Chondrocyte (in vitro differentiated cells): ENCODE measurements at places on chromosomes 5 and 9. TPM values are rescaled to one million over a fixed set of nuclear protein-coding genes. Genes with fewer than 3 reads are reported as not detected.
A peak's percentile ranks its signal among the peaks of the same experiment; 100 is the strongest.

Gene IL3
- total RNA-seq, result not detected in 3 replicates

Gene CCDC183
- total RNA-seq, result 0.62 to 1.5 TPM (median 1.4 TPM) in 3 replicates

Gene PCA3
- not detected in 3 replicates for total RNA-seq

Gene F12
- total RNA-seq, result 0.99 to 2.1 TPM (median 1.8 TPM) in 3 replicates

Gene TTC1
- 41.1 to 47.8 TPM (median 42.0 TPM) in 3 replicates for total RNA-seq

Gene EIF4E1B
- not detected in 3 replicates for total RNA-seq

Gene SPATA31D4
- total RNA-seq, result not detected in 3 replicates

Gene FXN
- 9.6 to 10.5 TPM (median 9.9 TPM) in 3 replicates for total RNA-seq

DNA sequence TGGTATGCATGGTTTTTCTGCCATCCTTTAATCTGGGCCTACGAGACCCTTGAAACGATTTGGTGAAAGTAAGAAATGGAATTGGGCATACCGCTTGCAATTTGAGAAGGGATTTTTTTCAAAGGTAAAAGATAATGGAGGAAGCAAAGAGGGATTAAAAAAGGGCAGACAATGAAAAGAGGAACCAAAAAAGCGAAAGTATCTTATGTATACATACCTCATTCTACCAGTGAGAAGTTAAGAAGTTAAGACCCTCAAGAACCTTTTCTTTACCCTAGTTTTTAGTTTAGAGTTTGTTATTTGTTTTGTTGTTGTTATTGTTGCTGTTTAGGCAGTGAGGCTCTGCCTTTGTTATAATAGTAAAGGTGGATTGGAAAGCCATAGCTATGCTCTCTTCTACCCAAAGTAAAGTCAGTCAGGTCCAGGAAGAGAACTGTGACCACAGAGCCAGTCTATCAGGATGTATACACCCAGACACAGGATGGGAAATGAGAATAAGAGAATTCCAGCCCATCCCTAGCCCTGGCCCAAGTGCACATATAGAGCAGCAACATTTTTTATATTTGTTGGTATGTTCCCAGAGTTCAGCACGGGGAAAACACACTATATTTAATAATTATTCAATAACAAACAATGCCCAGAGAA is 166.6 kb downstream of the RFX3 start:
- DNase-seq, result no peak
- no peak overlapping the region for H3K4me3 ChIP-seq
- no peaks in the 10 kb centered on the region for H3K27me3 ChIP-seq
- H3K4me1 ChIP-seq, result no peaks in the 10 kb centered on the region

- DNase-seq, result peak; percentile 29
- H3K27ac ChIP-seq, result no peak overlapping the region
- peaks cover 1% of the 10 kb centered on the region for H3K27me3 ChIP-seq
- H3K4me3 ChIP-seq, result no peak overlapping the region
Observed at GRCh38 chr9:122366074-122366660, 4.7 kb upstream of the PTGS1 start.

GRCh38 chr5:138448481-138449398 is 9.9 kb downstream of the REEP2 start:
- DNase-seq, result no peak
- no peaks in the 10 kb centered on the region for H3K36me3 ChIP-seq
- H3K4me1 ChIP-seq, result peaks cover 13% of the 10 kb centered on the region
- no peaks in the 10 kb centered on the region for H3K27me3 ChIP-seq
- H3K4me3 ChIP-seq, result no peak overlapping the region
- peak overlapping the region; percentile 17 for H3K27ac ChIP-seq

GRCh38 chr5:35171078-35171477 is 59.2 kb downstream of the PRLR start:
- H3K27me3 ChIP-seq, result peaks cover 2% of the 10 kb centered on the region
- DNase-seq, result no peak
- no peaks in the 10 kb centered on the region for H3K36me3 ChIP-seq
- no peaks in the 10 kb centered on the region for H3K4me1 ChIP-seq

- no peak for DNase-seq
- H3K4me1 ChIP-seq, result no peaks in the 10 kb centered on the region
- peaks cover 9% of the 10 kb centered on the region for H3K27me3 ChIP-seq
- H3K4me3 ChIP-seq, result no peak overlapping the region
- H3K27ac ChIP-seq, result no peak overlapping the region
Observed at GRCh38 chr5:96353220-96353619, 79.8 kb downstream of the PCSK1 start.

GRCh38 chr5:76717222-76718083 is 1.5 kb downstream of the F2R start:
- H3K4me3 ChIP-seq, result peak overlapping the region; percentile 88
- no peak for DNase-seq
- H3K36me3 ChIP-seq, result peaks cover 3% of the 10 kb centered on the region

GRCh38 chr5:61625681-61626621 is 293.9 kb downstream of the ZSWIM6 start:
- H3K27me3 ChIP-seq, result no peaks in the 10 kb centered on the region
- H3K27ac ChIP-seq, result no peak overlapping the region
- H3K4me3 ChIP-seq, result peak overlapping the region; percentile 64
- DNase-seq, result no peak

DNA sequence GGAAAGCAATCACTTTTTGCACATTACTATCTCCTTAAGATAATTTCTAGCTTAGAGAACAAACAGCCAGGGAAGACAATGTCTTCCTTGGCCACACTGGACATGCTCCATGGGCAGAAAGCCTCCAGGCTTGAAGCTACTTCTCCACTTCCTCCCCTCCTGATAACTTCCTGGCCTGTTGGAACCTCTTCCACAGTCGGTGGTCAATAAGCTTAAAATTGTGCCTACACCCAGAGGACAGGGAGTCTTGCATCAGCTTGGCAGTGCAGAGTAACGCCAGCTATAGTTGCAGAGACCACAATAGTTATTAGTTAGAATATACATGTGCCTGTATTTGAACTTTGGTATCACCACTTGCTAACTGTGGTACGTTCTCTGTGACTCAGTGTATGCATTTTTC is 58.1 kb upstream of the ABCA1 start:
- H3K27ac ChIP-seq, result no peak overlapping the region
- DNase-seq, result no peak
- no peak overlapping the region for H3K4me3 ChIP-seq
- no peaks in the 10 kb centered on the region for H3K27me3 ChIP-seq

GRCh38 chr5:14364576-14365472 is 216.8 kb upstream of the OTULINL start:
- no peaks in the 10 kb centered on the region for H3K27me3 ChIP-seq
- H3K4me1 ChIP-seq, result peaks cover 10% of the 10 kb centered on the region
- peaks cover 64% of the 10 kb centered on the region for H3K36me3 ChIP-seq
- no peak for DNase-seq
- no peak overlapping the region for H3K4me3 ChIP-seq

GRCh38 chr9:113771199-113771598 is 104.9 kb upstream of the ZNF618 start:
- H3K4me1 ChIP-seq, result peaks cover 55% of the 10 kb centered on the region
- H3K4me3 ChIP-seq, result no peak overlapping the region
- no peak for DNase-seq
- peak overlapping the region; percentile 52 for H3K27ac ChIP-seq

GRCh38 chr5:1636981-1637638 is 113.3 kb upstream of the LPCAT1 start:
- peaks cover 30% of the 10 kb centered on the region for H3K27me3 ChIP-seq
- peak; percentile 87 for DNase-seq
- H3K27ac ChIP-seq, result no peak overlapping the region
- peaks cover 24% of the 10 kb centered on the region for H3K4me1 ChIP-seq

DNA sequence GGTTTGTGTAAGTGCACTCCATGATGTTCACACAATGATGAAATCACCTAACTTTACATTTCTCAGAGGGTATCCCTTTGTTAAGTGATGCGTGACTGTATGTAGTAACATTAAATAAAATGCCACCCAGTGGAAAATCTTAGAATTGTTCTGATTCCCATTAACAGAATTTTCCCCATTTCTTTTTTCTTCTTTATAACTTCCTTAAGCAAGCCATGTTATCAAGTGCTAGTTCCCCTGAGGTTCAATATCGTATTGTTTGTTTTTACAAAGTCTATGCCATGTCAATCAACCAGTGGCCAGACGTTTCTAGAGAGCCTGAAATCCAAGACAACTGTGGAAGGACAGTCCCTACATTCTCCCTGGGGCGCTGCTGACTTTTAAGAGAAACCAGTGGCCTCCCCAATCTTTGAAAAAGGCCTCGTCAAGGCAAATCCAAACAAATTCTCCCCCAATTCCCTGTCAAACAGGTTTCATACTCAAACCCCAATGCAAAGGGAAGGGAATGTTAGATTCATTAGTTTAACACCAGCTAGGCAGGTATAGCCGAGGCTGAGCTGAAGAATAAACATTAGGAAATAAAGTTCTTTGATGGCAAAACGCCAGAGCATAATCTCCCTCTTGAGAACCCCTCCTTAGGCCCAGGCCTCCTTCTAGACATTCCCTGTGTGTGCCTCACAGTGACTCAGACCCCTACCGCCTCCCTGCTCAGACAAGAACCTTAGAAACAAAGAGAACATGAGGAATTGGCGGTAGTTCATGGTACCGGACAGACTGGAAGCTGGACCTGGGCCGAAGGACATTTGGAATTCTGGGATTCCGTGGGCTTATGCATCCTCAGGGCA is 198.7 kb downstream of the GNA14 start:
- peaks cover 25% of the 10 kb centered on the region for H3K4me1 ChIP-seq
- peak overlapping the region; percentile 53 for H3K27ac ChIP-seq
- peaks cover under 1% of the 10 kb centered on the region for H3K27me3 ChIP-seq
- no peak overlapping the region for H3K4me3 ChIP-seq
- DNase-seq, result no peak
